Urothelium cell line (cell line): ENCODE measurements at places on chromosomes 2 and 18.

- no peak for DNase-seq
Observed at GRCh38 chr2:139217641-139218040, 437.5 kb upstream of the NXPH2 start.

- no peak for DNase-seq
Observed at GRCh38 chr2:161710131-161710915, 86.1 kb downstream of the SLC4A10 start.

DNA sequence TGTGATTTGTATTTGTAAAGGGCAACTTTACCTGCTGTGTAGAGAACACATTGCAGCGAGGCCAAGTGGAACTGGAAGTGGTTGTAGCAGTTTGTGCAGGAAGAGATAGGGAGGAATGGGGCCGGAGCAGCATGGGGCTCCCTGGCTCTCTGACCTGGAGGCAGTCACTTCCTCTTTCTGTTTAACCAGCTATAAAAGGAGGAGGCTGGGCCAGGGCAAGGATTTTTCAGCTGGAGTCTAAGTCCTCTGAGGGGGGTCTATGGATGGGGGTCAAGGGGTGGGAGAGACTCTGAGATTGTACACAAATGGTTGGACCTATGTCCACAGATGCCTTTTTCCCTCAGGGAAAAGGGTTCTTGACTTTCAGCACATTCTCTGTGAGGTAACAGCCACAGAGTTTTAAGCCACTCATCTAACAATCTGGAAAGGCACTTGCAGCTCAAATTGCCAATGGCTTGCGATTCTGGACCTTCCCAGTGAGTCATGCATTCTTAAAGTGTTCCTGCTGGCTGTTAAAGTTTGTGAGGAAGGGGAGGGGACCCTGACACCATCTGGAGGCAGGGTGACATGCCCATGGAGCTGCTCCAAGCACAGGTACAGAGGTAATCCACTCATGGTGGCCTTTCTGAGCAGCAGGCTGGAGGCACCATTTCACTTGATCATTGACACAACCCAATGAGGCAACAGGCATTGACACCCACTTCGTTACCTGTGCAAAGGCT is 347.0 kb downstream of the CYRIA start:
- DNase-seq = peak; percentile 54

- no peak for DNase-seq
Observed at GRCh38 chr2:75432761-75433361, 127.9 kb downstream of the EVA1A start.

DNA sequence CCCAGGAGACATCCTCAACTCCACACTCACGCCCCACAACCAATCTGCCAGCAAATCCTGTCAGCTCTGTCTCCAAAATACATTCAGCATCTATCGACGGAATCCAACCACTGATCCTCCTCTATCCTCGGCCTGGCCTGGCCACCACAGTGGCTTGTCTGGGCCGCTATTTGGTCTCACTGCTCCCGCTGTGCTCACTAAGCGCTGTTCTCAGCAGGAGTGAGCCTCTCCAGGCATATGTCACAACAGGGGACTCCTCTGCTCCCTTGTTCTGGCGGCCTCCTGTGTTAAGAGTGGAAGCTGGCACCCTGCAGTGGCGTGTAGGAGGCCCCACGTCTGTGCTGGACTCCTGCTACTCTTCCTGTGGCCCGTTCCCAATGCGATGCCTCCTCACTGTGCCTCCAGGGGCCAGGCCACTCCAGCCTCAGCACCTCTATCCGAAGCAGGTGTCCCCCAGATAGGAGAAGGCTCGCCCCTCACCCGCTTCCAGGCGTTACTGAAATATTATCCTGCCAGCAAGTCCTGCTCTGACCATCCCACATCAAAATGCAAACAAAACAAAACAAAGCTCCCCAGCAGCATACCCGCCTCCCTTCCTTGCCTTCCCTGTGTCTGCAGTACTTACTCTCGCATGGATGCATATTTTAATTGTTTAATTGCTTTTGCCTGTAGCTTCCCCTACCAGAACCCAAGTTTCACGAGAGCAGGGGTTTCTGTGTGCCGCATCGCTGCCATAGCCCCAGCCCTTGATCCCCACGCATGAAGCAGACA is 39.9 kb downstream of the CENPO start:
- DNase-seq = no peak

DNA sequence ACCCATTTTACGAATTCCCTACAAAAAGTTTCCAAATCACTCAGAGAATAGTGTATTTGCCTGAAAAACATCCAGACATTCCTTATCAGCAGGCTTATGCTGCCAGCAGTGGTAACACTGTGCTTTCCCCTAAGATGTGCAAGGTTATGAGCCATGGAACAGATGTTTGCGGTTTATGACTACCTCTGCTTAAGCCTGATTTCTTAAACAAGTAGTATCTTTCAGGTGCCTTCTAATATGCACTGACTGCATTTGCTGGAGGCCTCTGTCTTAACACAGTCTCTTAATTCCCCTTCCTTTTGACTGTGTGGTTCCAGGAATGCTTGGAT is 54.8 kb downstream of the CDC42EP3 start:
- DNase-seq = no peak

- DNase-seq = no peak
Observed at GRCh38 chr18:44678725-44679055, 2.0 kb upstream of the SETBP1 start.

GRCh38 chr2:129905664-129906081 is 73.8 kb upstream of the RAB6C start:
- DNase-seq = no peak

DNA sequence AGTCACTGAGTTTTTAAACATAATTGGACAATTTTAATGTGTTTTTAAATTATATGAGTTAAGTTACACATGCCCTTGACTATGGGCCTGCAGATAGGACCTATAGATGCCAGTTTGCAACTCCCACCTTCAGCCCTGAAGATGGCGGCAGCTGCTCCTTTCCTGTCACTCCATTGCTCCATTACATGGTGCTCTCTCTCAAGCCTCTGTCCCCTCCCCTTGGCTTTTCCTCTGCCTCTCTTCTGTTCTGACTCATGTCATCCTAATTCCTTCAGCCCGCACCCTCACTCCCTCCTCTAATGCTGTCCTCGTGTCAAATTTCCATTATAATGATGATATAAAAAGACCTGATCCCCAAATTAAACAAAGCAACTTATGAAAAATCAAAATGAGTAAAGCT is 133.7 kb upstream of the HNRNPA3 start:
- DNase-seq = no peak

DNA sequence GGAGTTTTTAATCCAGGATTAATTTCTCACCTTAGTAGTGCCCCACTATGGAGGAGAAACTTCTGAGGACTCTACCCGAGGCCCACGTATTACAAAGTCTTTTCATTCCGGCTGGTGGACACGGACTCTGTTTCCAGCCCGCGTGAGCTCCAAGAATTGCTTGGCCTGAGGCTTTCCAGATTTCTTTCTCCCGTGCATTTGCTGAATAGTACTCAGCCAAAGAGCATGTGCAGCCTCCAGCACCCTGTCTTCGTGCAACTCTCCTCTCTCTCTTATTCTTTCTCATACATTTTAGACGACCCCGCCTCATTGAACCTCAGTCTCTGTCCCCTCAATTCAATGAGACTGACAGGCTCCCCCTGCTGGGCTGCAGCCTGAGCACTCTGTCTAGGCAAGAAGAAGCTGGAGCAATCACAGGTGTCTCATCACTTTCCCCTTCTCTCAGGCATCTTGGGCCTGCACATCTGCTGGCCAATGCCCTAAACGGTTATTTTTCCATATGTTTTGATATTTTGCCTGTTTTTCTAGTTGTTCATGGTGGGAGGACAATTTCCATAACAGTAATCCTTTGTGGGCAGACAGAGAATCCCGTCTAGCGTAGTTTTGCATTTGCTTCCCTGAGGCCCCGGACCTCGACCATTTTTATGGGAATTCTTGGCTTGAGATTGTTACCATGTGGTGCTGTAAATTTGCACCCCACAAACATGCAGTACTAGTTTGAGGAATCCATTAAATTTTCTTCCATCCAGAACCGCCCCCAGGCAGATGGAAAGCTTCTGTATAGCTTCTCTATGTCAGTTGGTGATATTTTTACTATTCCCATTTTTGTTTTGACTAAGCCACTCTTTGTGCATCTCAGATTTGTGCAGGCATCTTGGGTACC is 50.1 kb upstream of the LPIN2 start:
- DNase-seq = peak; percentile 70

DNA sequence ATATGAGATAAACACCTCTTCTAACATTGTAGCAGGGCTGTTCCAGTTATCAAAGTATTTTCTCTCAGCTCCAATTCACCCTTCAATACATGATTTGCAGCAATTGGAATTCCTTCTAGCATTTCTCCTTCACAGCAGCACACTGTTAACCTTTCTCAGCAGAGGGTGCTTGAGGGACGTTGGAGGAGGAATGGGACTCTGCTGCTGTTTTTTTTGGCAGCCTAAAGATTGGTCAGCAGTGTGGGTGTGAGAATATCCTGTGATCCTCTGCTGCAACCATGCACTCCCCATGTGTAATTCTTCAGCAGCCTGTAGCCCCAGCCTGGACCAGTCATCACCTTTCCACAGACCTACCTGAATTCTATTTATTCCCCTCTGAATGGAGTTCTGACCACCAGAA is 1708.9 kb upstream of the CELF4 start:
- no peak for DNase-seq
